Activated CD4-positive, alpha-beta T cell treated with anti-CD3 and anti-CD28 coated beads for 1 hour (primary cell): ENCODE measurements at places on chromosomes 13 and 19.

- no peak for DNase-seq
Measured at GRCh38 chr13:33472446-33472845, 186.9 kb upstream of the STARD13 start.

DNA sequence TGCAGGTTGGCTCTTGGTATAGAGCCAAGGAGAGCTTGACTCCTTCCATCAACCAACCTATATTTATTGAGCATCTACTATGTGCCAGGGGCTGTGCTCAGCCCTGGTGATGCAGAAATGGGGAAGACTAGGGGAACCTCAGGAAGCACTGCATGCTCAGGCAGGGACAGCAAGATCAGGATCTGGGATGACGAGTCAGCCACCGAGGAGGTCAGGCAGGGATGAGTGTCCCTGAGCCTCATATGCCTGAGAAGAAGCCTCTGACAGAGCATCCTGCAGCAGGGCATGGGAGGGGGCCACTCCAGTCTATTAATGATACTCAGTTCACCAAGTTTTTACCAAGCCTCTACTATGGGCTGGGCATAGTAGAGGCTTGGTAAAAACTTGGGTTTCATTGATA lies 158.1 kb downstream of the KATNAL1 start:
- DNase-seq: no peak

DNA sequence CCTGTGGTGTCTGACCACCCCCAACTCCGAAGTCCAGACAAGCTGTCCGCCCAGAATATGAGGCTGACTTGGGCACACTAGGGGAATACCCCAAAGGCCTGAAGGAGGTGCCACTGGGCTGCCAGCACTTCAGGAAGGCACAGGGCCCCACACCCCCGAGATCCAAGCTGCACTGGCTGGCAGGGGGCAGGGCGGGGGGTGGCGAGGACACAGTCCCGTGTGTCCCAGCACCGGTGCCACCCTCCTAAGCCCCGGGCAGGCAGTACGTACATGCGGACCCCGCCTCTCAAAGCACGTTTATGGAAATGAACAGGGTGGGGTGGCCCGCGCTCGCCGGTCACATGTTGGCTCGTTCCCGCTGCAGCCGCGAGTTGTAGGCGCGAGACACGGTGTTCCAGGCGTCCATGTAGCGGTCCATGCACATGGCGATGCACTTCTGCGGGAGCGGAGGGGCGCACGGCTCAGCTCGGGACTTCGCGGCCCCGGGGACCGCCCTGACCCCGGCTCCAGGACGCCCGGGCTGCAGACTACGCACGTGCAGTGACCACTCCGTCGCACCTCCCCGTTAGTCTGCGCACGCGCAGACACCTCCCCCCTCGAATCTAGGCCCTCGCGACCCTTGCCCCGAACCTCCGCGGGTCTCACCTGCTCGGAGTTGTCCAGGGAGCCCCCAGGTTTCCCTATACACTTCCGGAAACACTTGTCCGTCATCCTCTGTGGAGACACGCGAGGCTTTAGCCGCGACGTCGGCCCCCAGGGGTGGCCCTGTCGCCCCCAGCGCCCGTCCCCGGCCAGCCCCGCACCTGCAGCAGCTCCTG lies 566 bp downstream of the TIMM13 start:
- no peak for DNase-seq

DNA sequence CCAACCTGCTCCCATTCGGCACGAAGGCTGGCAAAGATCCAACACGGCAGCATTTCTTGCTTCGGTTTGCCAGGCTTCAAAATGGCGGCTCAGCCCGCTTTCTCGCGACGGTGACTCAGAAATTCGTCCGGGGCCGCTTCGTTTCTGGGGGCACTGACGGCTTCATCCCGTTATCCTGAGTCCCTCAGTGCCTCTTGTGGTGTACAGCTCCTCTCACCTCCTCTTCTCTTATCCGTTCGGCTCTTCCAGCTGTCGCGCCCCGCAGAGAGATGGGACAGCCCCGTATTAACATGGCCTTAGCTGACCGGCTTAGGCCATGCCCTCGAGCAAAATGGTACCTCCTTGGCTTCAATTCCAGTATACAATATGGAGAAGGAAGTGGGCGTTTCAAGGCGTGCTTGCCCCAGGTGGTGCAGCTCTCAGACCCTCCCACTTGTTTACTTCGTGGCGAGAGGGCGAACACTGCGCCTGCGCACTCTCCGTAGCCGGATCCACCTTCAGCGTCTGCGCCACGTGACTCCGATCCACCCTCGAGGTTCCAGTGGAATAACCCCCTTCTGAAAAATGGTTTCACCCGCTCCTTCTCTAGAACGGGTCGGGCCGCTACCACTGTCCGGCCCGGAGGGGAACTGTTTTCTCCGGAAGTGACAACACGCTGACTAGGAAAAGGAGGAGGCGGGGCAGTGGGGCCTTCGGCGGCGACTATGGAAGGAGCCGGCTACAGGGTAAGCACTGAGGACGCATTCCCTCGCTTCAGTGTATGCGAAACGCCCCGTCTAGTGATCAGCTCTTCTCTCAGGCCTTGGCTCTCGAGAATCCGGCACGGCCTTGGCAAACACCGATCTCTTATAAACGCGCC lies at the start of the genes AKT1S1 and TBC1D17:
TSS of gene AKT1S1 (minus strand) at position 336 of the 859 bp plus-strand sequence. CDS start 4,060 bp downstream, outside the sequence.
TSS of gene TBC1D17 (plus strand) at position 683 of the 859 bp plus-strand sequence. CDS start at position 705, 22 bp downstream.
- peak; percentile 98 for DNase-seq

DNA sequence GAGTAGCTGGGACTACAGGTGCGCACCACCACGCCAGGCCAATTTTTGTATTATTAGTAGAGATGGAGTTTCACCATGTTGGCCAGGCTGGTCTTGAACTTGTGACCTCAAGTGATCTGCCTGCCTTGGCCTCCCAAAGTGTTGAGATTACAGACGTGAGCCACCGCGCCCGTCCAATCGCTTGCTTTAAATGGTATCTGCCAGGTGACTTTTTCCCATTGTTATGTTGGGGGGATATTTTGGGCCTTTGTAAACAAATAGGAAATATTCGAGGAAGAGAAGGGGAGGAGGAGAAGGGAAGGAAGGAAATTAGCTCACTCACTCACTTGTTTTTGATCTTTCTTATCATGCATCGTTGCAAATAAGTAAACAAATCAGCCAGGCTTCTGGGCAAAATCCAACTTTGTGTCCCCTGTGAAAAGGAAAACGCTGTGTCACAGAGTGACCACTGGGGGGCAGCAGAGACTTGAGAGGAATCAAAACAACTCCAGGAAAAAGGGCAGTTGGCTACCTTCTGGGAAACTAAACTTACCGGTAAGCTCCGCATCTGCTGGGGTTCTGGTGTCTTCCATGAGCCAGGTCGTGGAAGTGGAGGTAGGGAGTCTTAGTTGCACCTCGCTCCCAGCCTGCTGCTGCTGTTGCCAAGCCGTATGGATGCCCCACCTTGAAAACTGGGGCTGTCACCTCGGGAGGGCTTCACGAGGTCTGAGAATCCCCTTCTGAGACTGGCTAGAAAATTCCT lies 9.3 kb upstream of the RANBP3 start:
- DNase-seq: peak; percentile 56

DNA sequence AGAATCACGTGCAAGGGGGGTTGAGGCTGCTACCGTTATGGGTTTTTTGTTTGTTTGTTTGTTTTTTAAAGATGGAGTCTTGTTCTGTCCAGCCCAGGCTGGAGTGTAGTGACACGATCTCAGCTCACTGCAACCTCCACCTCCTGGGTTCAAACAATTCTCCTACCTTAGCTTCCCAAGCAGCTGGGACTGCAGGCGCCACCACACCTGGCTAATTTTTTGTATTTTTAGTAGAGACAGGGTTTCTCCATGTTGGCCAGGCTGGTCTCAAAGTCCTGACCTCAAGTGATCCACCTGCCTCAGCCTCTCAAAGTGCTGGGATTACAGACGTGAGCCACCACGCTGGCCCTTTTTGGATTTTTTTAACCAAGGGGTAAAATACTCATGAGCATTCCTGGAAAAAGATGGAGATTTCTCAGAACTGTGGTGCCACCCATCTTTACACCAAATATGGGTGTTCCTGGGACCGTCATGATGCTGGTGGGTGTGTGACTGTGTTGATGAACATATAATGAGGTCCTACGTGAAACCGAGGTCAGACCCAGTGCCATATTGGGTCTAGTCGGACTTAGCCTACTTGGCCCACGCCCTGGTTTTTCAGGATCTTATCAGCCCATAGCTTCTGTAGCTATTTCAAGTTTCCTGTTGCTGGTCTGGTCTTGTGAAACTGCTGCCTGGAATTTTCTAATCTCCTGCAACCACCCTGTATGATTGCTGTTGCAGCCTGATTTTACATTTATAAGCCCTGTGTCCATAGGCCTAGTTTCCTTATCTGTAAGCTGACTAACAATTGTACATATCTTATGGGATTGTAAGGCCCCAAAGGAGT lies 6.2 kb downstream of the PPP1R15A start:
- DNase-seq: no peak

GRCh38 chr13:46698910-46699460 lies 98.0 kb downstream of the ESD start:
- no peak for DNase-seq

DNA sequence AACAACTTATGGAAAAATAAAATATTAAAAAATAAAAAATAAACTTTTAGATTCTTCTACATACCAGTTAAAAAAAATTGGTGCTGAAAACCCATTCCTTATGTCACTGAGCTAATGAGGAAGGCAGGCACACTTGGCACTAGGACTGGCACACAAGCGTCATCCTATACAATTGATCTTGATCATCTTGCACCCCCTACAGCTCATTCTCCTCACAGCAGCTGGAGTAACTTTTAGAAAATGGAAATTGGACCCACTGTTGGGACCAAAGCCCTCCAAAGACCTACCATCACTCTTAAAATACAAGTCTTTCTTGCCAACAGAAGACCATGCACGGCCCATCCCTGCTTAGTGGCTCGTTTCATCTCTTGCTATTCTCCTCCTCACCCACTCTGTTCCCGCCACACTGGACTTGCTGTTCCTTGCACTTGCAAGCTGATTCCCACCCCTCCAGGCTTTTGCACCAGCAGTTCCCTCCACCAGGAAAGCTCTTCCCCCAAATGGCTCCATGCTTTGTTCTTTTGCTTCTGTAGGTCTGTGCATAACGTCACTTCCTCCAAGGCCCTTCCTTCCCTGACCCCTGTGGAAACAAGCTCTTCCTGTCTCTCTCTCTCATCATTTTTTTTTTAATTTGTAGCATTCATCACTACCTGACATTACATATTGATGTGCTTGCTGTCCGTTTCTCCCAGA lies 11.6 kb downstream of the CTU1 start:
- DNase-seq: no peak

DNA sequence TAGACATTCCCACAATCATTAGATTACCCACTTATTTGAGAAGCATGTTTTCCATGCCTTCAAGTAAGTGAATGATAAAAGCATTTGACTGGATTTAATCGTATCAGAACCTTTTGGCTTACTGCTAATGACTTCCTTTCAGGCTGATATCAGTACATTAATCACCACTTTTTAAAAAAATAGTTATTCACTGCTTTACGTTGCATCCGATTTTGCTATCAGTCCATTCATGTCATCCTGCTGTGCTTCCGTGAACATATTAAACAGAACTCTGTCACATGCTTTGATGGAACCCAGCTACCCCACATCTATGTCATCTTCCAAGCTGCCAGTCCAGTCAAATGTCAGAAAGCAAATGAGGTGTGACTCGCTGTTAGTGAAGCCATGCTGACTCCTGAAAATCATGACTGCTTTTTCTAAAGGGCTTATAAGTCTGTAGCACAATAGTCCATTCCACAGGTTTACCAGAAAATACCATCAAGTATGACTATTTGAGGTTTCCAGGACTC lies 440.9 kb downstream of the IRS2 start:
- DNase-seq: no peak

DNA sequence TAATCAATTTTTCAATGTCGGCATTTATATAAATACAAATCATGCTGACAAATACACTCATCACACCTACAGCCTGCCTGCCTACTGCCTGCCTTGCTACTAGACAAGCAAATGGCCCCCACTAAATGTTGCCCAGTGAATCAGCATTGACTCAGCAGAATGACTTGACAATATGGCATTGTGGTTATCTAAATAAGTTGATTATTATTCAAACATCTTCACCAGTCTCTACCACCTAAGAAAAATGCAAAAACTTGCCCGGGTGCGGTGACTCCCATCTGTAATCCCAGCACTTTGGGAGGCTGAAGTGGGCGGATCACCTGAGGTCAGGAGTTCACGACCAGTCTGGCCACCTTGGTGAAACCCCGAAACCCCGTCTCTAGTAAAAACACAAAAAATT lies 296.1 kb downstream of the PCDH9 start:
- no peak for DNase-seq

DNA sequence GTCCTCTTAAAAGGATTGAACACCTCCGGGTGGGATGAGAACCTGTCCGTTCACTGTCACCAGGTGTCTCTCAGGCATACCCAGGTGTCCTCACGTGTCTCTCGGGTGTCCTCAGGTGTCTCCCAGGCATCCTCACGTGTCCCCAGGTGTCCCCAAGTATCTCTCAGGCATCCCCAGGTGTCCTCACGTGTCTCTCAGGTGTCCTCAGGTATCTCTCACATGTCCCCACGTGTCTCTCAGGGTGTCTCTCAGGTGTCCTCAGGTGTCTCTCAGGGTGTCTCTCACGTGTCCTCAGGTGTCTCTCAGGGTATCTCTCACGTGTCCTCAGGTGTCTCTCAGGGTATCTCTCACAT lies 33.8 kb downstream of the ATP4B start:
- no peak for DNase-seq

DNA sequence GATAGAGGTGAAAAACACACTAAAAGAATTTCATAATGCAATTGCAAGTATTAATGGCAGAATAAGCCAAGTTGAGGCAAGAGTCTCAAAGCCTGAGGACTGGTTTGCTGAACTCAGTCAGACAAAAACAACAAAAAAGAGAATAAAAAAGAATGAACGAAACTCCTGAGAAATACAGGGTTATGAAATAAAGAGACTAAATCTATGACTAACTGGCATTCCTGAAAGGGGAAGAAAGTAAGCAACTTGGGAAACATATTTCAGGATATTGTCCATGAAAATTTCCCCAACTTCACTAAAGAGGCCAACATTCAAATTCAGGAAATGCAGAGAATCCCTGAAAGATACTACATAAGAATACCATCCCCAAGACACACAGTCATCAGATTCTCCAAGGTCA lies 47.8 kb downstream of the UBL3 start:
- no peak for DNase-seq

GRCh38 chr19:13396250-13397080 lies 109.8 kb downstream of the CACNA1A start:
- no peak for DNase-seq

DNA sequence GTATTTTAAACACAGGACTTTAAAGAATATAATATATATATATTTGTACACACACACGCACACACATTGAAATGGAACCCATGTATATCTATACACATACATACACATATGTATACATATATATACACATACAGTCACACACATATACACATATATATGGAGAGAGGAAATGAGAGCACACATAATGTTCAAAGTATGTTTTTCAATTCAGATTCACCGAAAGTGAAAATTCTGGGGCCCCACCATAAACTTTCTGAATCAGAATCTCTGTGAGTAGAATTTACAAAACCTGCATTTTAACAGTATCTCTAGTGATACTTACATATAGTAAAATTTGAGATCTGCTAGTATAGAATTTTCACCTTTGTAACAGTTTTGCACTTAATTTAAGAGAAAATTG lies 60.4 kb upstream of the OBI1 start:
- DNase-seq: no peak
